ENCODE measurements at places on chromosomes 7 and 10. TPM values are rescaled to one million over a fixed set of nuclear protein-coding genes. Genes with fewer than 3 reads are reported as not detected.

Gene AKR1C2
- not detected for total RNA-seq

Gene GPR146
- total RNA-seq = 5.0 TPM

DNA sequence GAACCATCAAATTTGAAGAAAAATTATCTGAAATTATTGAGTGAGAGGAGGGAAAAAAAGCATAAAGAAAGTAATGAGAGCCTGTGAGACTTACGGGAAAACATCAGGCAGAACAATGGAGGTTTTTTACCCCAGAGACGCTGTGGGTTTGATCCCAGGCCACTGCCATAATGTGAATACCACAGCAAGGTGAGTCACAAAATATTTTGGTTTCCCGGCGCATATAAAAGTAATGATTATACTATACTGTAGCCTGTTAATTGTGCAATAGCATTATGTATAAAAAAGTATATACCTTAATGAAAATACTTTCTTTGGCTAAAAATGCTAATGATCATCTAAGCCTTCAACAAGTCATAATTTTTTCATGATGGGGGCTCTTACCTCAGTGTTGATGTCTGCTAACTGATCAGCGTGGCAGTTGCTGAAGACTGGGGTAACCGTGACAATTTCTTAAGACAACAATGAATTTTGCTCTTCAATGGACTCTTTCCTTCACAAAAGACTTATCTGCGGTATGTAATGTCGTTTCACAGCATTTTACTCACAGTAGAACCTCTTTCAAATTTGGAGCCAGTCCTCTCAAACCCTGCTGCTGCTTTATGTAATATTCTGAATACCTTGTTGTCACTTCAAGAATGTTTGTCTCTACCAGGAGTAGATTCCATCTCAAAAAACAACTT is 97.0 kb upstream of the FAM20C start:
- DNase-seq = no peak

DNA sequence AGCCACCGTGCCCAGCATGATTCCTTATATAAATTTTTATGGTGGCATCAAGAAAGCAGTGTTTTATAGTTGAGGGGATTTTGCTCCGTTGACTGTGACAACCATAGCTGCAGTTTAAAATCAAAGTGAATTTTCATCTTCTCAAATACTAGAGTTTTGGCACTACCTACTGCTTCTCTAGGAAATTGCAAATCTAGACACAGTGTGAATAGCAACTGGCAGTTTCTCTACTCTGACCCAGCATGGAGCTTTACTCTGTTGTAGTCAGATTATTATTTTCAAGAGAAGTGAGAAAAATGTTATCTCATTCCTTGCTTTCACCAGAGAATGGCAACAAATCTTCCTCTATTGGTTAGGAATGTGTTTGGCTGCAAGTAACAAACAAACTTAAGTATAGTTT is 22.9 kb downstream of the MCM10 start:
- no peak for DNase-seq

DNA sequence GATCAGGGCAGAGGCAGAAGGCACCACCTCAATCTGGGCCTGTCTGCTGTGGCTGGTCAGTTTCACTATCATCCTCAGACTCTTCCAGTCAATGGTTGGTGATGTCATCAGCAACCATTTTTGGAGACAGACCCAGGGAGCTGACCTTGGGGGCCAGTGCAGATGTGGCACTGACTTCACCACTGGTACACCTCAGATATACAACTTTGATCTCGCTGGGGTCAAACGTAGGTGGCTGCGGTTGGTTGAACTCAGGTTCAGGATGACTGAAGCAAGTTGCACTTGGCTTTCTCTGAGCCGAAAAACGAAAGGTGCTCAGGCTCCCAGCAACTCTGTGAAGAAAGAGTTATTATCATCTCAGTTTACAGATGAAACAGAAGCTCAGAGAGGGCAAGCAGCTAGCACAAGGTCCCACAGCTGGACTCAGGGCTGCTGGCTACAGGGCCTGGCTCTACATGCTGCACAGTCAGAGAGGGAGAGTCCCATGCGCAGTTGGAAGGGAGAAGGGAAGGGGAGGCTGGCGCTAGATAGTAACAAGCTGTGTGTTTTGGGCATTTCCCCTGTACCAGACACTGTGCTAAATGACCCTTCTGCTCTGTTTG is 27.2 kb downstream of the ANKRD16 start:
- DNase-seq = no peak

DNA sequence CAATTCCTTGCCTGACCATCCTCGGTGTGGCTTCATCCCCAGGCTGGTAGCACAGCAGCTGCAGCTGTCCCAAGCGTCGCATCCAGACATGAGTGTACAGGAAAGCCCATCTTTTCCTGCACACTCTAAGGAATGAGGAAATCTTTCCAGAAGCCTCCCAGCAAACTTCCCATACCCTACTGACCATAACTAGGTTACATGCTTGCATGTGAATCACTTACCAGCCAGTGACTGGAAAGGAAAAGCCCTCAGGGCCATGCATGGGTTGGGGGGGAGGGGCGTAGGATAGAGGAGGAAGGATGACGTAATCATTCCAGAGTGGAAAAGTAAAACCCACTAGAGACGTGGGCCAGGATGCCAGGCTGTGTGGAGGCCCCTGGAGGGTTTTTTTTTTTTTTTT is 18.9 kb upstream of the ZNF212 start:
- no peak for DNase-seq

- DNase-seq = no peak
These were observed 4.5 kb upstream of the EEPD1 start for GRCh38 chr7:36148422-36149065.

Measured in CD8-positive, alpha-beta T cell (primary cell).